T-helper 22 cell (primary cell): ENCODE measurements at places on chromosomes 2 and 18.

GRCh38 chr2:27838502-27838901 lies 51.7 kb downstream of the RBKS start:
- DNase-seq, result no peak

DNA sequence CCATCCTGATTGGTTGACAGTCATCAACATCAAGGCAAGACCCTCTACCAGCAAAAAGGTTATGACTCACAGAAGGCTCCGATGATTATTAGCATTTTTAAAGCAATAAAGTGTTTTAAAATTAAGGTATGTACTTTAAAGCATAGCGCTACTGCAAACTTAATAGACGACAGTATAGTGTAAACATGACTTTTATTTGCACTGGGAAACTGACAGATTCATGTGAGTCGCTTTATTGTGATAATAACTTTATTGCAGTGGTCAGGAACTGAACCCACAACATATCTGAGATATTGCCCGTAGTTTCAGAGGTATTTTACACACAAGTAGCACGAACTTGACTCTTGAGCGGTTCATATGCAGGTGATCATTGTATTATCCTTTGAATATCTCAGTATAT lies 249.1 kb downstream of the LTBP1 start:
- DNase-seq, result no peak

- DNase-seq, result no peak
Measured at GRCh38 chr2:232466221-232466620, 10.3 kb downstream of the ALPI start.

- DNase-seq, result no peak
Measured at GRCh38 chr2:125959047-125959446, 696.9 kb upstream of the GYPC start.
